ENCODE measurements at places on chromosomes 2 and 18.

- DNase-seq: no peak
Observed at GRCh38 chr2:143521396-143521795, 392.2 kb downstream of the ARHGAP15 start.

- DNase-seq: no peak
Observed at GRCh38 chr2:3422161-3422779, 42.8 kb downstream of the TRAPPC12 start.

DNA sequence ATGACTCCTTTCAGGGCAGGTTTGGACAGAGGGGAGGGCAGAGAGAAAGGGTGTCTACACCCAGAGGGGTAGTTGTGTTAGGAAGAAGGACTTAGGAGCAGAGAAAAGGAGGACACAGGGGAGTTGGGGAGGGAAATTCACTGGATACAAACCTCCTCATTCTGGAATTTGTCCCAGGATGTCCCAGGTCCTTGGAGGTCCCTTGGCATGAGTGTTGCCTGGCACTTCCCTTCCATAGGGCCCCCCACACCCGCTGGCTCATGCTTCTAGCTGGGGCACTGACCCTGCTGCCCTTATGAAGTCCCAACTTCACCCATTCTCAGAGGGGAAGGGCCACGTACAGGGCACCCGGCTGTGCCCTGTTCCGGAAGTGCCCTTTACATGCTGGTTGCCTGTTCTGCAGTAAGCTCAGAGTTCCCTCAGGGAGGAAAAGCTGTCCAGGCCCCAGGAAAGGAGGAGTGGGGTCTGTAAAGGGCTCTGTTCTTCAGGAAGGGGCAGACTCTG is 93.6 kb upstream of the SMAD2 start:
- no peak for DNase-seq

GRCh38 chr2:241991299-241991698 is 121.8 kb downstream of the RTP5 start:
- DNase-seq: no peak

- DNase-seq: no peak
Observed at GRCh38 chr2:112765251-112765650, 842 bp upstream of the CKAP2L start.

DNA sequence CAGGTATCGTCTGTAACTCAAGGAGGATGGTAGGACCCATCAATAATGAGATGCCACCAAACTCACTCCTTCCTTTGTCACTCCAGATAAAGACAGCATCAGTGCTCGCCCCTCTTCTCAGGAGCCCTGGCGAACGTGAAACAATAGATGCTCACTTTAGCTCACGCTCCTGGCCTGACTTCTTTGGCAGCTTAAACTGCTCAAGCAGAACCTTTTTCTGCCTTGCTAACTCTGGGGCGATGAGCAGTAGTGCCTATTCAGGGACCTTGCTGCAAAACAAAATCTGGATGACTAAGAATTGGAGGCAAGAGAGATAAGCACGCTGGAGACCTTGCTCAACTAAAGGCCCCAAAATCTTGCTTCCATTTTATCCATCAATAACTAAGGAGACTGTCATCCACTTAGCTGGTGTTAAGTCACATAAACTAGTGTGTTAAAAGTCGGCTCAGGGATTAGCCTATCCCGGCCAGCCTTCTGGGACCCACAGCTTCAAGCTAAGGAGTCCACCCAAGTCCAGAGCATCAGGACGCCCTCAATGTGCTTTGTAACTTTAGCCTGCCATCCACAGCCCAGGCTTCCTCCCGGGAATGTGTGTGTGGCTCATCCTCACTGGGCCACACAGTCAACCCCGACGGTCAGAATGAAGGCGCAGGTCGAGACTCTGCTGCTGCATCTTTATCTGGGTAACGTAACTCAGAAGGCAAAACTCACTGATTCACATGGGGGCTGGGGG is 38.9 kb downstream of the ZNF516 start:
- no peak for DNase-seq

GRCh38 chr18:3153107-3153704 is 66.6 kb downstream of the MYOM1 start:
- DNase-seq: no peak

DNA sequence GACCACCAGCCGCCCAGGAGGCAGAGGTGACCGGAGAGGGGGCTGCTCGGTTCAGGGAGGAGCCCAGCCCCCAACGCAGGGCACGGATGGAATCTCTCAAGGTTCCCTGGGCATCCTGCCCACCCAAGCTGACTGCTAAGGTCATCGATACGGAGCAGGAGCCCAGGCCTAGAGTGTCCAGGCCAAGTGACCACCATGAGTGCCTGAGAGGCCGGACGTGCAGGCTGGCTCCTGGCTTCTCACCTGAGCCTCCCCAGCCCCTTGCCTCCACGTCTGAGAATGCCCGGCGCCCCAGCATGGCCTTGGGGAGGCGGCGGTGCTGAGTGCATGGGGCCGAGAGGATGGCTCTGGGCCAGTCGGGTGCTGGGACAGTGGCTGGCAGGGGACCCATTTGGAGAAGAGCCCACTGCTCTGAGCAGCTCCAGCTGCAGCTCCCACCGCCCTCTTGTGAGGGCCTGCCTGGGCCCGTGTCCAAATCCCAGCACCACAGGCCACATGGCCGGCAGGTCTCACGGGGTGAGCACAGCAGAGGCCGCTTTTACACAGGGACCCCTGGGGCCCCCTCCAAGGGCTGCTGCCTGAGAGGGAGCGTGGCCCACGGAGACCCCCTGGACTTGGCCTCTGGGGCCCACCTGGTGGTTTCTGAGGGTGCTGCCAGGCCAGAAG is 102.8 kb upstream of the CTDP1 start:
- no peak for DNase-seq

DNA sequence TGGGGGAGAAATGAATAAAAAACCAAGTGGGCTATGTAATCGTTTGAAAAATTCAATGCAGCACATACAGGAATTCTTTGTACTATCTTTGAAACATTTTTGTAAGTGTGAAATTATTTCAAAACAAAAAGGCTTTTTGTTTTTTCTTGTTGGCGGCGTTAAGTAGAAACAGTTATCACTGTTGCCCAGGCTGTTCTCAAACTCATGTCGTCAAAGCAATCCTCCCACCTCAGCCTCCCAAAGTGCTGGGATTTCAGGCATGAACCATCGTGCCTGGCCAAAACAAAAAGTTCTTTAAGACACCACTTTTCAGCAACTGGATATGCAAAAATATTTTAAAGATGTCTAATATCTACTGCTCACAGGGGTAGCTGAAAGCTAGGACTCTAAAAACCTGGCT is 5.4 kb downstream of the SS18 start:
- DNase-seq: no peak

GRCh38 chr2:1002350-1002749 is 51.7 kb downstream of the SNTG2 start:
- DNase-seq: no peak

DNA sequence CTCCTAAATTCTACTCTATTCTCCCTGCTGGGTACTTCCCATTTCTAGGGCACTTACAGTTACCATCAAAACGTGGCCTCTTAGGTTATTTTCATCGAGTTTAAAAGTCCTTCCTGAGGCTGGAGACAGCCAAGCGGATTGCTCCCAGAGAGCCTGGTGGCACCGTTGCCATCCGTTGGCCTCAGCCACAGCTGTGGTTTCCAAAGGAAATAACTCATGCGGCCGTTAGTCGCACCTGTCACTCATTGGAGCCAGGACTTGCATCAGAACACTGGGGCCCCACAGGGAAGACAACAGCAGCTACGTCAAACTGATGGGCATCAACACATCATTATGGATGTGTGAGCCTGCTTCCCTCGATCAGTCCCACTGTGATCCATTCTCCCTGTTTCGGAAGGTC is 453.4 kb downstream of the BCL11A start:
- DNase-seq: no peak

- no peak for DNase-seq
Observed at GRCh38 chr2:99169534-99169933, 11.3 kb downstream of the MITD1 start.

- DNase-seq: no peak
Observed at GRCh38 chr2:229330952-229331351, 59.9 kb upstream of the PID1 start.
